ENCODE measurements at places on chromosomes 1 and 21. TPM values are rescaled to one million over a fixed set of nuclear protein-coding genes. Genes with fewer than 3 reads are reported as not detected.

- no peak for DNase-seq
- H3K27me3 ChIP-seq, result no peaks in the 10 kb centered on the region
- H3K36me3 ChIP-seq, result no peaks in the 10 kb centered on the region
- no peak overlapping the region for H3K27ac ChIP-seq
- no peaks in the 10 kb centered on the region for H3K4me1 ChIP-seq
Observed at GRCh38 chr21:44984792-44985440, 45.1 kb downstream of the SLX9 start.

DNA sequence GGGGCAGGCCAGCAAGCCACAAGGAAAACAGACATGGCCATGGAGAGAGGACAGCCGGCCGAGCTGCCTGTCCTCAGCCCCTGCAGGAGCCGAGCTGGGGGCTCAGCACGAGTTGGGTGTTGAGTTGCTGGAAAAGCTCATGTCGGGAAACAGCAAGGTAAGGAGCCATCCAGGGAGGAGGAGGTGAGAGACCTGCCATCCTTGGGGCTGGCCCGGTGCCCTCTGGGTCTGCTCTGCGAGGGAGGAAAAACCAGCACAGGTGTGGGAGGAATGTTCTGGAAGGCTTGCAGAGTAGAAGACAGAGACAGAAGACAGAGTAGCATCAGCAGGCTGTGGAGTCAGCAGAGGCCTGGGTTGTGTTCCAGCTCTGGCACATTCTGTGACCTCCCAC, 548.8 kb downstream of the PTPRU start:
- H3K36me3 ChIP-seq, result no peaks in the 10 kb centered on the region
- H3K4me3 ChIP-seq, result no peak overlapping the region
- no peaks in the 10 kb centered on the region for H3K4me1 ChIP-seq
- H3K27me3 ChIP-seq, result no peaks in the 10 kb centered on the region
- H3K27ac ChIP-seq, result no peak overlapping the region

DNA sequence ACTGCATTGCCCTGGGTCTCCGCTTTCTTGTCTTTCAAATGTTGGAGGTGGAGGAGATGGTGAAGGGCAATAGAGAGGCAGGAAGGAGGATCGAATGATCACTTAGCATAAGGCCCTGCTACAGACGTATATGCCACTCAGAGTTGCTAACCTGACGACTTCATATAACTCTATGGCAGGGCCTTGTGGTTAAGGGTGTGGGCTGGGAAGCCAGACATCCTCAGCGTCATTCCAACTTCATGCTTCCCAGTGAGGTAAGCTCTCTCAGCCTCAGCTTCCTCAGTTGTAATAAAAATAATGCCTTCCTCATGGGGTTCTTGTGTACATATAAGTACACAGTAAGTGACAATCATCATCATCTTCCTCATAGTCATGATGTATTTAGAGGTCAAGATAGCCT, 54.6 kb downstream of the CASQ2 start:
- no peak for DNase-seq
- H3K4me3 ChIP-seq, result no peak overlapping the region

- no peak overlapping the region for H3K4me3 ChIP-seq
- no peak overlapping the region for H3K27ac ChIP-seq
- DNase-seq, result no peak
Observed at GRCh38 chr1:173395762-173396161, 81.4 kb upstream of the PRDX6 start.

- no peak overlapping the region for H3K4me3 ChIP-seq
- no peak overlapping the region for H3K27ac ChIP-seq
- H3K4me1 ChIP-seq, result no peaks in the 10 kb centered on the region
- DNase-seq, result no peak
Observed at GRCh38 chr1:218494449-218494852, 149.3 kb downstream of the TGFB2 start.

GRCh38 chr1:60571811-60572210, 498.2 kb upstream of the C1orf87 start:
- no peak overlapping the region for H3K4me3 ChIP-seq
- no peaks in the 10 kb centered on the region for H3K36me3 ChIP-seq
- H3K27ac ChIP-seq, result no peak overlapping the region
- H3K4me1 ChIP-seq, result no peaks in the 10 kb centered on the region

CFHR4 gene
- not detected for total RNA-seq

PTAFR gene
- 0.54 TPM for total RNA-seq

KCNA3 gene
- total RNA-seq, result 120 TPM
